ENCODE measurements at places on chromosomes 4 and X.

DNA sequence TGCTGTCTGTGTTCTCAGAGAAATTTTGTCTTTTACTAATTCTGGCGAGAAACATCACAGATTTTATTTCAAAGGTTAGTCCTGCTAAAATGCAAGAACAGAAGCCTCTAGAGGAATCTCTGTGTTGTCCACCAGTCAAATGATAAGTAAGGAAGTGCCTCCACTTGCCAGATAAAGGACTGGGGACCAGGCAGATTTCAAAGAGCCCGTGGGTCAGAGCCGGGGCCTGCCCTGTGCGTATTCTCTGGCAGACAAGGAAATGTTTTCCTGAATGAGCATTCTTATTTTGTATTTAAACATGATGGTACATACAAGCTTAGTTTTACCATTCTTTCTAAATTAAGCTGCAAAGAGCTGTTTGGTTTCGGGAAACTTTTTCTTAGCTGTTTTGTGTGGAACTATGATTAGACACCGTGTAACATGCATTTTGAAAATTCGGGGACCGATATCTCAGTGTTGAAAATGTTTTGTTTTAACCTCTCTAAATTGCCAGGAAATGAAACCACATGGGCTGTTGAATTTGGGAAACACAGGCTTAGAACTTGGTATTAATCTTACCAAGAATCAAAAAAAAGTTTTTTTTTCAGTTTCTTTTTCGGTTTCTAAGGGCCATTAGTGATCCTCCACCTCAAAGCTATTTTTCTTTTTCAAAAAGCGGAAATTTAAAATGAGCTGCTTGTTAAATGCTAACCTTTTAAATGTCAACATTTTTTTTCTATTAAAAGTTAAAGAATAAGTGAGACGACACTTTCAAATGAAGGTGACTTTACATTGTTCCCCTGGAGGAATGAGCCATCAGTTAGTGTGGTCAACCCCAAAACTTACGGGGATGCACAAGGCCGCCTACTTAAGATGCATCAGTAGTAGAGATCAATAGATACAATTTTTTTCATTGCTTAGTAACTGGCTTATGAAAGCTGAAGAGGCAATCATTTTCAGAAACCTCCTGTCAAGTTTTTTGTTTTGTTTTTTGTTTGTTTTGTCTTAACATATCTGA, 89.6 kb upstream of the MTM1 start:
- no peak for DNase-seq

GRCh38 chr4:17958181-17958580, 63.4 kb downstream of the LCORL start:
- no peak for DNase-seq

DNA sequence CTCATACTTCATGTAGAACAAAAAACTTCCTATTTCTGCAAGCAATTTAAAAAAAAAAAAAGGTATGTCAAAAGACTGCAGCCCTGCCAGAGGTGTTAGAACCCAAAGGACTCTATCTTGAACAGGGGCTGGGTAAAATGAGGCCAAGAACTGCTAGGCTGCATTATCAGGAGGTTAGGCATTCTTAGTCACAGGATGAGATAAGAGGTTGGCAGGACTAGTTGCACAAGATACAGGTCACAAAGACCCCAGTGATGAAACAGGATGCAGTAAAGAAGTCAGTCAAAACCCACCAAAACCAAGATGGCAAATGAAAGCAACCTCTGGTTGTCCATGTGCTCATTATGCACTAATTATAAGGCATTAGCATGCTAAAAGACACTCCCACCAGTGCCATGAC, 104.1 kb downstream of the ANOS1 start:
- no peak for DNase-seq

DNA sequence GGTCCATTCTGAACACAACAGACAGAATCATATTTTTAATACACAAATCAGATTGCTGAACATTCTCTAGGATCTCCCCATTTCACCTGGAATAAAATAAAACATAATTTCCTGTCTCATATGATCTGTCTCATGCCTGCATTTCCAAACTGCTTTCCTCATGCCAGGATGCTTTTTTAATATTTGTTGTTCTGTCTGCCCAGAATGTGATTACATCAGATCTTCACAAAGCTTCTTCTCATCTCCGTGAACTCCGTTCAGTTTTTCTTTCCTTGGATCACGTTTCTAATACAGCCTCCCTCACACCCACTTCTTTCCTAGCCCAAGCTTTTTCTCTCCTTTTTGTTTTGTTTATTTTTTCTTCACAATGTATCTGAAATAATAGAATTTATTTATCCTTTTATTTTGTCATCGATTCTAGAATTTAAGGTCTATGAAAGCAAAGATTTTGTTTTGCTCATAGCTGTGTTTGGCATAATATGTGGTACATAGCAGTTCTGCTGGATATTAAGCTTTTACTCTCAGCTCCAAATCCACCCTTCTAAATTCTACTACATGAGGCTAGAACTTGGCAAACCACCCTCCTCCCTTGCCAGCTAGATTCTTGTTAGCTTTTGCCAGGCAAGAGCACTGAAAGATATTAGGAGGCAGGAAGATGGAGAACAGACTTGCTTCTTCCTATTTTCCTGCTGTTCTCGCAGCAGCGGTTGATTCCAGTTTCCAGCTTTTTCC, 165.5 kb upstream of the SLIT2 start:
- no peak for DNase-seq

- no peak for DNase-seq
These were observed 52.8 kb downstream of the PDLIM5 start for GRCh38 chr4:94504545-94504944.

DNA sequence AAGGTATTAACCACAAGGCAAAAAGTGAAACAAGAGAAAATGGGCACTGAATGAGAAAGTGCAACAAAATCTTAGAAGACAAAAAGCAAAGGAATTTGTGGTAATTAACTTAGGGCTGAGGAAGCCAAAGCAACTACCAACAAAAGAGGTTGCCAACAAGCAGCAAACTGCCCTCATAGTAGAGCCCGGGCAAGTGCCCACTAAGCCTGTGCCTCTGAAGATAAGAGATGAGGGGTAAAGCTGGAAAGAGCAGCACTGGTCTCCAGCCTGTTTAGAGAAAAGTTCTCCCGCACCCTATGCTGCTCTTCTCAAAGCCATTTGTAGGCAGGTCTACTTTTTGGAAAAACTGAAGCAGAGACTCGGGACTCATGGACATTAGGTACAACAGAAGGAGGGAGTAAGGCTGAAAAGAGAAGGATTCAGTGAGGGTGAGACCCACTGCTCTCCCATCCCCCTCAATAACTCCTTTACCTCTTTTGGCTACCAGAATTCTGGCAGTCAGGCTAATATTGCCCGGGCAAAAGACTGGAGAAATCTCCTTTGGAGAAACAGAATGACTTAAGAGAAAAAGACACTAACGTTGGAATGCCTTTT, 29.6 kb upstream of the KCNE5 start:
- DNase-seq: no peak

GRCh38 chrX:56233682-56234081, 1.5 kb downstream of the KLF8 start:
- DNase-seq: no peak

DNA sequence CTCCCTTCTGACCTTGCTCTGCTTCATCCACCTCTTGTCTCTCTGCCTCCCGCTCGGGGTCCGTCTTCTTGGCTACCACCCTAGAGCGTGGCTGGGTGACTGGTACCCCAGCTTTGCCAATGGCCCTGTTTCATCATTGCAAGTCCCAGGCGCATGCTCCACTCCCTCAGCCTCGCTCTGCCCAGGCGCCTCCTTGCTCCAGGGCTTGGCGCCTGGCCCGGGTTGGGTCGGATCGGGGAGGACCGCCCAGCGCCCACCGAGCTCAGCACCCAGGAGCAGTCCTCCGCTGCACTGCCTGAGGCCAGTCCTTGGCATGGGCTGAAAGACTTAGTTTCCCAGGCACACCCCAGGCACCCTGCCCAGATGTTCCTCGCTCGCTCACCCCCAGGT, 577 bp downstream of the BGN start:
- no peak for DNase-seq

DNA sequence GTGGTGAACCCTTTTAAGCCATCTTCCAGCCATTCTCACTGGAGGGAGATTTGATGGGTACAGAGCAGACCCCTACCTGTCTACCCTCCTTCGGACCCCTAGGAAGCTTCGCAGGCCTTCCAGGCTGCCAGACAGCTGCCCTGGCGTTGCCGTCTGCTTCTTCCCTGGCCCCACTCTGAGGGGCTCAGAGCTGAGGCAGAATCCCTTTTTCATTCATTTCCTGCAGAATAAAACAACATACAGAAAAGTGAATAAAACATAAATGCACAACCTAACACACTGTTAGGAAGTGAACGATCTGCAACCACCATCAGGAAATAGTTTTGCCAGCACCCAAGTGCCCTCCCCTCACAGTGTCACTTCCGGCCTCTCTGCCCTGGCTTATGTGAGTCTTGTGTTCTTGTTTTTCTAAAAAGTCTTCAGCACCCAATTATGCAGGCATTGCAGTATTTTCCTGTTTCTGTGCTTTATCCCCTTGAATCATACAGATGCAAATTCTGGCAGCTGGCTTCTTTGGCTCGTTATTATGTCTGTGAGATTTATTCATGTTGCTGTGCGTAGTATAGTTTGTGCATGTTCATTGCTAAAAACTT, 5.6 kb upstream of the ADD1 start:
- peak; percentile 54 for DNase-seq

- peak; percentile 28 for DNase-seq
These were observed 33.0 kb downstream of the HCCS start for GRCh38 chrX:11143931-11144678.

DNA sequence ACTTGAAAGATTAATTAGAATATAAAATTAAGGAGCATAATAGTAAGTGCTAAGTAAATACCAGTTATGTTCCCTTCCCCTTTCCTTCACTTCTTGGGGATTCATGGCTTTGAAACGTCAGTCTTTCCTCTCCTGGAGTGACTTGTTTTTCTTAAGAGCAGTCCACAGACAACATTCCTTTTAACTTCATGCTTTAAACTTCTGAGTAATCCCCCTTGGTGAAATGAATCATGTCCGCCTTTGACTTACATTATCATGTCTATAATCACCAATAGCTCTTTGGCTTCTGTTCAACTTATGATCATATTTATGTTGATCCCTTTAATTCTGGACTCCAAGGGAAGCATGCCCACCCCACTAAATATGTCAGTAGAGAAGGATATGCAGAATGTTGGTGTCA, 1012.1 kb upstream of the SLIT2 start:
- DNase-seq: no peak

GRCh38 chr4:147479376-147479775, 1.5 kb upstream of the EDNRA start:
- DNase-seq: no peak

DNA sequence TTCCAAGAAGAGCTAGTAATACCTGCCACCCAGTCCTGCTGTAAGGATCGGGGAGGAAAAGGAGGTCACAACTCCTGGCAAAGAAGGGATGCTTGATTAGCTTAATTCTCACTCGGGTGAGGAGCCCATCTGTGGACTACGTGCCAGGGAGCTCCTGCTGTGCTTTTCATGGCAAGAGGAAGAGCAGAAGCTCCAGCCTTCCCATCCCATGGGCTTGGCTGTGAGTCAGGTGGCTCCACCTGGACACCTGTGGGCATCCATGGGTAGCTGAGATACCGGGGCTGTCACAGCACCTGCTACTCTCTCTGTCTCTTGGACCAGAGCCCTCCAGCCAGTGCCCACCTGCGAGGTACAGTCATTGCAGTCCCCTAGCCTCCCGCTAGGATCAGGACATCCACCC, 18.0 kb downstream of the CLNK start:
- DNase-seq: no peak

GRCh38 chr4:118344801-118345200, 8.0 kb downstream of the PRSS12 start:
- DNase-seq: no peak

DNA sequence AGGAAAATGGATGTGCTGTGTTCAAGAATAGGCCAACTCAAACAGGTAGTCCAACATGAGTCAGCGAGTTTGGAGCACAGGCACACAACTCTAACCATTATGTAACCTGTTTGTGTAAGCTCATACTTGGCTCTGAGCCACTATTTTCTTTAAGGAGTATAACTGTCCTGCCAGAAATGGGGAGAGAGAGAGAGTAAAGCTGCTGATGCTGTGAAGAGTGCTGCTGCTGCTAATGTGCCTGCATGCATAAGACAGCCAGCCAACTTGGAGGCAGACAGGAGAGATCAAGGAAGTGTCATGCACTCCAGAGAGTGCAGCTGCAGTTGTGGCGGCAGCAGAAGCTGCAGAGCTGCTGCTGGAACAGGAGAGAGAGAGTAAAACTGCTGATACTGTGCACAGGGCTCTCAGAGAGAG, 11.7 kb upstream of the STATH start:
- no peak for DNase-seq

DNA sequence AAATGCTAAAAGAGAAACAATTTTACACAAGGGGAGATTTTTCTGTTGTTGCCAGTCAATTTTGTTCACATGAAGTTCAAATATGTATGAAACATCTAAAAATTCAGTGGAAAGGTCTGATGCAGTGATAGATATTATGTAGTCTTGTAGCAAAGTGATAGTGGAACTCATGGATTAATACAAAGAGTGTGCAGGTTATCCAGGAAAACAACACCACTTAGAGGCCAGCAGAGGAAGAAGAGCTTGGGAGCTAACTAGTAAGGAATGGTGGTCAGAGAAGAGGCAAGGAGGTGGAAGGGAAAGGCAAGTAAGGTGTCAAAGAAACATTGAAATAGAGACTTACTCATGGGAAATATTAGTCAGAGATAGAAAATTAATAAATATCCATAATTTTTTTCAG, 395.6 kb downstream of the MAPK10 start:
- no peak for DNase-seq

DNA sequence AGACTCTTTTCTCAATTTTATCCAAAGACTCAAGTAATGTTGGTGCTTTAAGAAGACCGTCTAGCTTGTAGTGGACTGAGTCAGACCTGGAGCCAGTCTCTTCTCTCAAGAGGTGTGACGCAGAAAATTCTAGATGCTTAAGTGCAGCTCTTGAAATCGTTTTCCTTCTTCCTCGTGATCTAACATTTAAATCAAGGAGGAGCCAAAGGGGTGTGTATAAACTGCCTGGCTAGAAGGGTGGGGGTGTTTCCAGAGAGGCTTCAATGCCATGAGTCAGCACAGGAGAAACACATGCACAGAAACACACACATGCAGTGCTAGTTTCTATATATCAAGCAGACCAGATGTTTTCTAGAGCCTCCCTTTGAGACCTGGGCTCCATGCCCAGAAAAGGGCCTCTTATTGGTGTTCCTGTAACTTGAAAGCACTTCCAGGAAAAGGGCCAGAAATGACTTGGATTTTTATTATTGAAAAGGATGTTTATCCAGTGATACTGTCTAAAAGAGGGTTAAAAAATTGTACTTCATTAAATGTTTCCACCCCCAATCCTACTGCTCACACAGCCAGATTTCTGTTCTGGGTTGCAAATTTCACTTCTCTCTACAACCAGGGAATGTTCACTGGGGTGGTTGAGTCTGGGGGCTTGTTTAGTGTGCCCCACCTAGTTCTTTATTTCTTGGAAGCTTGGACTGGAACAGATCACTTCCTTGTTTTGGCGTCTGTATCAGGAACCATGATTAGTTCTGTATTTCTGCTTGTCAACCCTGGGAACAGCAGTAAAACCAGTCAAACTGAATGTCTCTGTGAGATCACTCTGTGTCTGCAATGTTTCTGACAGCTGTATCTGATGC, at the start of gene CLIC2:
Gene CLIC2, minus strand, starts transcription at position 129 of the 851 bp plus-strand sequence. CDS start 187 bp downstream, outside the sequence.
- DNase-seq: no peak

GRCh38 chrX:69236641-69237040, 71.4 kb upstream of the PJA1 start:
- no peak for DNase-seq
